ENCODE measurements at places on chromosomes 7 and 10. TPM values are rescaled to one million over a fixed set of nuclear protein-coding genes. Genes with fewer than 3 reads are reported as not detected.

DNA sequence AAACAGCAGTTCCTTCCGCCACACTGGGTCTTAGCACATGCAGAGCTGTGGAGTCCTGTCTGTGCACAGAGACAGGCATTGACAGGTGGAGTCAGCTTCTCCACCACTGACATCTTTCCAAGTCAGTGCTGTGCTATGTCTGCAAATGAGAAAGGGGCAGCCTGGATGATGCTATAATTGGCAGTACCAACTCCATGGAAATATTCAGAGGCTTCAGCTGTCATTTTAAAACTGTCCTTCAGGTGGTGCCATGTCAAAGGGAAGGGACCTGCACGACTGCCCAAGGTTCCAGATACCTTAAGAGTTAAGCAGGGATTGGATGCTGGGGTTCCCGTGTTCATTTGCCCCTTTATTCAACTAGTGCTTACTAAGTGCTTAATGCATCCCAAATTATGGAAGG is 258.0 kb upstream of the PRKCQ start:
- no peak for DNase-seq

GRCh38 chr10:1043532-1043995 is 5.4 kb downstream of the IDI1 start:
- DNase-seq: no peak

GRCh38 chr10:33022090-33022489 is 64.1 kb upstream of the ITGB1 start:
- DNase-seq: no peak

- DNase-seq: no peak
Measured at GRCh38 chr10:70191161-70191971, 21.1 kb upstream of the SAR1A start.

DNA sequence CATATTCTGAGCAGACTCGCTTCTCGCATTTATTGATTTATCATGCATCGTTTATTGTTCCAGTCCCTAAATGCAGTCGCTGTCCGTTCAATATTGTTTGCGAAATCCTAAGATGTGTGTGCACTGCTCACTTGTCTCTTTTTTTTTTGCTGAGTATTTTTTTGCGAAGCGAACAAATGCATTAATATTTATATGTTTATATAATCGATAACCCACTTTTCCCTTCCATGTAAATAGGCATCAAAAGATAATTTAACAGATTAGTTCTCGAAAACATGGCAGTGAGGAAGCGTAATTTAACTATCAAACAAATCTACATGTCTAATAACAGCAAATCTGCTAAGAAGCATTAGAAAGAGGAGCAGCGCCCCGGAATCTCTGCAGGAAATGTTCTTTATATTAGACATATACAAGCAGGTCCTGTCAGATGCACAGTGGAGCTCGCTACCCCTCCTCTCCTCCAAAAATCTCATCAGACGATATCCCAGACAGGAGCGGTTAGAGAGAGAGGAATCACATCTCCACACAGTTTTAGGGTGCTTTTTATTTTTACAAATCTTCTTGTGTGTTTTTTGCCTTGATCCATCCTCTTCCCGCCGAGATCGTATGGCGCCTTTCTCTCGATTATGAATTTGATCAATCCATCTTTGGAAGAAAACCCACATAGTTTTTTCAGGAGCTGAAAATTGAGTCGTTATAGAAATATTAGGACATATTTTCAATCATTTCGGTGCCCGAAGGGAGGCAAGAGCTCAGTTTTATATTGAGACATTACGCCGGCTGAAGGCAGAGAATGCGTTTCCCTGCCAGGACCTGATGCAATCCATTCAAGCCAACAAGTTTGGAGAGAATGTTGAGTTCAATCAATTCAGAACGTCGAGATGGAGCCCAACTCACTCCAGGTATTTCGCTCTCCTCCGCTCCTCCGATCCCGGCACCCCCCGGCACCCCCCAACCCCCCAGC is at the start of gene ARID5B:
ARID5B (plus strand) TSS at position 871 of the 964 bp plus-strand sequence; CDS start at position 882, 11 bp downstream.
- DNase-seq: peak; percentile 36

DNA sequence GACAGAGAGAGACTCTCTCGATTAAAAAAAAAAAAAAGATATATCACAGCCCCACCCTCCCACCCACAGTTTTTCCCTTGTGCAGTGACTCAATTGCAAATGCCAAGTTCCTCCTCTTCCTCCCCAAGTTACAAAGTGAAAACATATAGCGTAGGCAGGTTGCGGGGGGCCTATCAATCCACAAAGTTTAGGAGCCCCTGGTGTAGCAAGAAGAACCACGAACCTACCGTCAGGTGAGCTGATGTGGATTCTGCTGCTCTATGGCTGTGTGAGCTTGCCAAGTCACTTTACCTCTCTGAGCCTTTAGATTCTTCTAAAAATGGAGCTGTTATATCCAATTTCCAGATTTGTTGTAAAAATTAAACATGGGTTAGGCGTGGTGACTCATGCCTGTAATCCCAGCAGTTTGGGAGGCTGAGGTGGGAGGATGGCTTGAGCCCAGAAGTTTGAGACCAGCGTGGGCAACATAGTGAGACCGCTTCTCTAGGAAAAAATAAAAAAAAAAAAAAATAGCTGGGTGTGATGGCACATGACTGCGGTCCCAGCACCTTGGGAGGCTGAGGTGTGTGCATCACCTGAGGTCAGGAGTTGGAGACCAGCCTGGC is 8.2 kb upstream of the RHBDD2 start:
- no peak for DNase-seq

GRCh38 chr7:134315679-134316538 is 821 bp downstream of the SLC35B4 start:
- DNase-seq: no peak

DNA sequence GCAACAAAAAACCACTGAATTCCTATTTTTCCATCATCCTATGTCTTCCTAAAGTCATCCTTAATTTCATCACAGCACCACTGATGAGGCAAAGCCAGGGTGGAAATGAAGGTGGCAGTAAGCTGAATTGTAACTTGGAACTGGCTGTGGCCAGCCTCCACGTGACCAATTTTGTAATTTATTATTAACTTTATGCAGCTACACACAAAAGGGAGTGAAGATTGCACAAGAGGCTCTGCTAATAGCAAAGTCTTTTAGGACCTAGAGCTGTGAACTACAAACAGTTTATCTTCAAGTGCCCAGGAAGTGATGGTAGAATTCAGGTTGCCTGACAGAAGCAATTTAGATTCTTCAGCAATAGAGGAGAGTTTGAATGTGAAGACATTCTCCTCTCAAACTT is 176.4 kb downstream of the CCDC71L start:
- DNase-seq: no peak

GRCh38 chr7:144987686-144988085 is 151.8 kb upstream of the TPK1 start:
- DNase-seq: no peak

DNA sequence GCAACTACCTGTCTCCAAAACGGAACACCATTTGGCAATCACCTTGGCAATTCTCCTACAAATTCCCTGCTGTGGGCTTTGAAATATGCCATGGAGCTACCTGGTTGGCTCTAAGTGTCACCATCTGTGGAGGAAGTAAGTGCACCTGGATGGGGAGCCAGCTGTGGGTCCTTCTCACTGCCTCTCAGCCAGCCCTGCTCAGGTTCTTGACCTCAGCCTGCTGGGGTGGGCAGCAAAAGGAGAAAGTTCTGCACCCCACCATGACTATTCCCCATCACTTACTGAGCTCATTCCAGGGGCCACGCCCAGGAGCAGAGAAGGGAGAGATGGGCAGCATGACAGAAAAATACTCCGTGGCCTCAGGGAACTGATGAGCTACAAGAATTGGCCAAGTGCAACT is 158.7 kb downstream of the TNS3 start:
- no peak for DNase-seq

DNA sequence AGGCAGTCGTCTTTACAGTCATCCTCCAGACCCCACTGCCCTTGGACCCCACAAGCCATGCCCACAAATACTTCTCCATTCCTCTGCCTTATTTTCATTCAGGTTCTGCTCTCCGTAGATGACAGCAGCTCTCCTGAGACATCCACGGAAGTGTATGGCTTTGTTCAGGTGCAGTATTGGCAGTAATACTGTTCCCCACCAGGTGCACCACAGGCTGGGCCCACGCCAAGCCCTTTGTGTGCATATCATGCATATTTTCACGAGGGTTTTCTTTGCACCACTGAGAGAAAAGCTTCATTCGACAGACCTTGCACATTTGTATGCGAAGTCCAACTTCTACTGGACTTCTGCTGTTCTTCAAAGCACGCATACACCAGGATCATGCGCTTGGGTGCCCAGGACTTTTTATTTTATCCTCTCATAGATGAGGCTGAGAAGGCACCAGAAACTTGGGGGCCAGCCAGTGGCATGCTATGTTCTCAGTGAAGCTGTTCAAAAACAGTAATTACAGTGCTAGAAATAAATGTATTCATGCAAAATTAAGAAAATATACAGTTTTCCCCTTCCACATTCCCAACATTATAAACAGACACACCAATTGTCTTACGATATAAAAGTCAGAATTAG is 37.8 kb upstream of the PITRM1 start:
- no peak for DNase-seq

DNA sequence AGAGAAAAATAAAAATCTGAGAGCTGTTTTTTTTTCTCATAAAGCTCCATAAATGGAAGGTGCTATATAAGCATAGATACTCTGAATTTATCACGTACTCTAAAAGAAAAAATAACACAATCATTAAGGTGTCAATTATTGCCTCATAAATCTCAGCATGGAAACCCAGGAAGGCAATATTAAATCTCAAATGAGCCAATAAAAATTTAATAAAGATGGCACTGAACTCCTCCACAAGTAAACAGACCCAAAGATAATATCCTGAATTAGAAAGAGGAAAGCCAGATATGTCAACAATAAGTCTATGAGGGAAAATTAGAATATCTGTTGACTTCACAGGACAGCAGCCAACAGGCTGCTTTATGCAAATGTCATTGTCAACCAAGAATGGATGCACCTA is 66.5 kb downstream of the CDK6 start:
- no peak for DNase-seq

DNA sequence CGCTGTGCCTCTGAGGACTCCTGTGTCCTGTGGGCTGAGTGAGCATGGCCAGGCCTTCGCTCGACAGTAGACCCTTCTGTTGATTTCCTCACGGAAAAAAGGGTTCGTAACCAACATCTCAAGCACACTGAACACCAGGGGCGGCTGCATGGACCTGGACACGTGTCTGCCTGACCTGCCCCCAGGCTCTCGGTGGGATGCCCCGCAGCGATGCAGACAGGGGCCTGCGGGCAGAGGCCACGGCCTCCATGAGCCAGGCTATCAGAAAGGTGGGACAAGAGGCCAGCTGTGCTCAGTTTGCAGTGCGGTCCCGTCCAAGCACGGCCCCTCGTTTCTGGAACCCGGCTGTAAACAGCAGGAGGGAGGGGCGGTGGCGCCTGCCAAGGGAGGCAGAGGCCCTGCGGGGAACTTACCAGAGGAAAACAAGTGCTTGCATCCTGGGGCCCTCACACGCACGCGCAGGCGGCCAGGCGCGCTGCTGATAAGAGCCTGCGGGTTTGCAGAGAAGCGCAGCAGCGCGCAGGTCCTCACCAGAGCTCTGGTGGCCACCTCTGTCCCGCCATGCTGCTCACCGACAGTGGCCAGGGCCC is 10.6 kb downstream of the GPR146 start:
- DNase-seq: peak; percentile 88

- no peak for DNase-seq
Measured at GRCh38 chr10:88045656-88046415, 182.4 kb downstream of the PTEN start.

GRCh38 chr7:54678763-54679489 is 80.1 kb downstream of the SEC61G start:
- no peak for DNase-seq

- DNase-seq: no peak
Measured at GRCh38 chr7:7595451-7595850, 28.8 kb downstream of the MIOS start.

The OR13A1 gene
- not detected for total RNA-seq

The LIPM gene
- total RNA-seq: not detected

The PDK4 gene
- 45.9 TPM for total RNA-seq

The LRRTM3 gene
- total RNA-seq: 0.60 TPM

The TEX36 gene
- not detected for total RNA-seq

The CDNF gene
- 2.7 TPM for total RNA-seq

The PLAC9 gene
- 10.4 TPM for total RNA-seq

The DPP6 gene
- 1.00 TPM for total RNA-seq

The FXYD4 gene
- total RNA-seq: not detected

The HOXA4 gene
- 2.3 TPM for total RNA-seq

The IDI2 gene
- total RNA-seq: not detected

The C7orf33 gene
- total RNA-seq: not detected

The CALML3 gene
- total RNA-seq: not detected
